ENCODE measurements at places on chromosomes 1 and 21. TPM values are rescaled to one million over a fixed set of nuclear protein-coding genes. Genes with fewer than 3 reads are reported as not detected.

LCE3E gene
- 21.8 TPM for total RNA-seq

PEX11B gene
- 31.8 TPM for total RNA-seq

ZFP69B gene
- total RNA-seq, result not detected

KCNJ6 gene
- total RNA-seq, result not detected

KCNJ9 gene
- not detected for total RNA-seq

HSPB7 gene
- 3.0 TPM for total RNA-seq

NUAK2 gene
- total RNA-seq, result 39.2 TPM

EVA1C gene
- 57.4 TPM for total RNA-seq

THEM5 gene
- total RNA-seq, result 115 TPM

Measured in lower leg skin (tissue), 4 donors.